ENCODE measurements at places on chromosomes 16 and 17.
A peak's percentile ranks its signal among the peaks of the same experiment; 100 is the strongest.

- no peak overlapping the region for H3K4me3 ChIP-seq
- H3K27me3 ChIP-seq = no peaks in the 10 kb centered on the region
- DNase-seq = no peak
- H3K27ac ChIP-seq = no peak overlapping the region
Measured at GRCh38 chr17:47834756-47835155, 3.3 kb downstream of the LRRC46 start.

DNA sequence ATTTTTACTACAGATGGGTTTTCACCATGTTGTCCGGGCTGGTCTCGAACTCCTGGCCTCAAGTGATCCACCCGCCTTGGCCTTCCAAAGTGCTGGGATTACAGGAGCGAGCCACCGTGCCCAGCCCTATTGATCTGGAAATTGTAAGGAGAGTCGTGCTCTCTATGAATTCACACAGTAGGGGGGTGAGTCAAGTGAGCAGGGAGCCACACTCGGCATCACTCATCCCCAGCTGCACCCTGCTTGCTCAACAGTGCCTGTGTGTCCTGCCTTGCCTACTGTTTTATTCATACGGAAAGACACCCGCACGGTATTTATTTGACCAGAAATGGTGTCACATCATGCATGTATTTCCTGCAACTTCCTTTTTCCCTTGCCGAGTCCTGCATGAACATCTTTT is 157.2 kb upstream of the FOXF1 start:
- peak; percentile 62 for DNase-seq
- H3K4me3 ChIP-seq = no peak overlapping the region
- peaks cover 30% of the 10 kb centered on the region for H3K4me1 ChIP-seq
- no peak overlapping the region for H3K27ac ChIP-seq
- no peaks in the 10 kb centered on the region for H3K36me3 ChIP-seq

- no peaks in the 10 kb centered on the region for H3K36me3 ChIP-seq
- no peak overlapping the region for H3K4me3 ChIP-seq
- H3K4me1 ChIP-seq = no peaks in the 10 kb centered on the region
Measured at GRCh38 chr17:61149862-61150362, 249.7 kb upstream of the TBX2 start.

GRCh38 chr16:19690196-19690595 is 27.8 kb downstream of the KNOP1 start:
- DNase-seq = no peak
- peaks cover 7% of the 10 kb centered on the region for H3K36me3 ChIP-seq
- no peaks in the 10 kb centered on the region for H3K27me3 ChIP-seq

- H3K27ac ChIP-seq = no peak overlapping the region
- H3K36me3 ChIP-seq = no peaks in the 10 kb centered on the region
- H3K27me3 ChIP-seq = no peaks in the 10 kb centered on the region
- H3K4me3 ChIP-seq = no peak overlapping the region
- DNase-seq = no peak
- peaks cover 8% of the 10 kb centered on the region for H3K4me1 ChIP-seq
Measured at GRCh38 chr16:17548825-17549224, 78.1 kb upstream of the XYLT1 start.

GRCh38 chr17:66548158-66548557 is 245.7 kb downstream of the PRKCA start:
- H3K4me3 ChIP-seq = no peak overlapping the region
- no peak for DNase-seq
- H3K36me3 ChIP-seq = no peaks in the 10 kb centered on the region
- no peaks in the 10 kb centered on the region for H3K27me3 ChIP-seq
- H3K27ac ChIP-seq = peak overlapping the region; percentile 93
- H3K4me1 ChIP-seq = peaks cover 44% of the 10 kb centered on the region

- no peaks in the 10 kb centered on the region for H3K27me3 ChIP-seq
- DNase-seq = peak; percentile 59
- H3K4me3 ChIP-seq = no peak overlapping the region
- H3K36me3 ChIP-seq = no peaks in the 10 kb centered on the region
- peaks cover 32% of the 10 kb centered on the region for H3K4me1 ChIP-seq
Measured at GRCh38 chr17:46154151-46154816, 38.9 kb downstream of the KANSL1 start.

GRCh38 chr17:79231766-79232287 is 157.2 kb downstream of the ENGASE start:
- H3K4me1 ChIP-seq = no peaks in the 10 kb centered on the region
- no peaks in the 10 kb centered on the region for H3K36me3 ChIP-seq
- H3K27ac ChIP-seq = no peak overlapping the region
- no peaks in the 10 kb centered on the region for H3K27me3 ChIP-seq

DNA sequence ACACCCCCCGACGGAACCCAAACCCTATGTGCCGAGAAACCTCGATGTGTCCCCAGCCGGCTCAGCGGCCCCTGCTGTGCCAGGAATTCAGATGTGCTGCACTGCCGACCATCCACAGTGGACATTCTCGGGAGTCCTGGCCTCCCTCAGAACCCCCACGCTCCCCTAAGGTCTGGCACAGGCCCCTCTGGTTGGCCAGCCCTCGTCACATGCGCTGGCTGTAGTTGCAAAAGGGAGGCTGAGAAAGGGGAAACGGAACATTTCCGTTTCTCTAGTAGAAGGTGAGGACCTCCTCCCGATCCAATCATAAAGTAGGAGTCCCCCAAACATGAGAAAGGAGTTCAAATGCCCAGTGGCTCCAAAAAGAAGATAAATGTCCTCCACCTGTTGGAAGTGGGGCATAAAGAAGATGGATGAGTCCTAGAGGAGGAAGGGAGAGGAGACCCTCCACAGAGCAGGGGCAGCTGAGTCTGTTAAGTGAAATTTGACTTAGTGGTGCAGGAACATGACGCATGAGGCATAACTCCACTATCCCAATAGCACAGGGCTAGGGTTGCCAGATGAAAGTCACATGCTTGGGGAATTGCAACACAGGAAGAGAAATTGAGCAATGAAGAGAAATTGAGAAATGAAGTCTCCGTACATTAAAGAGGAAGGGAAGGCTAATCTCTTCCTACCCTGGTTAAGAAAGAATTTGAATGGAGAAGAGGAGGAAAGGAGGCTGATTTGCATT is 49.3 kb upstream of the WSB1 start:
- no peaks in the 10 kb centered on the region for H3K4me1 ChIP-seq
- H3K4me3 ChIP-seq = no peak overlapping the region
- no peaks in the 10 kb centered on the region for H3K27me3 ChIP-seq
- H3K36me3 ChIP-seq = no peaks in the 10 kb centered on the region
- no peak overlapping the region for H3K27ac ChIP-seq
- DNase-seq = peak; percentile 88

GRCh38 chr16:66113223-66113622 is 253.3 kb upstream of the CDH5 start:
- H3K36me3 ChIP-seq = no peaks in the 10 kb centered on the region
- no peak for DNase-seq
- H3K4me3 ChIP-seq = no peak overlapping the region
- peaks cover 12% of the 10 kb centered on the region for H3K4me1 ChIP-seq
- H3K27ac ChIP-seq = no peak overlapping the region
- no peaks in the 10 kb centered on the region for H3K27me3 ChIP-seq

- H3K27ac ChIP-seq = peak overlapping the region; percentile 73
- peaks cover 38% of the 10 kb centered on the region for H3K4me1 ChIP-seq
- H3K27me3 ChIP-seq = no peaks in the 10 kb centered on the region
- H3K36me3 ChIP-seq = no peaks in the 10 kb centered on the region
Measured at GRCh38 chr16:81551821-81552304, 107.3 kb downstream of the CMIP start.

DNA sequence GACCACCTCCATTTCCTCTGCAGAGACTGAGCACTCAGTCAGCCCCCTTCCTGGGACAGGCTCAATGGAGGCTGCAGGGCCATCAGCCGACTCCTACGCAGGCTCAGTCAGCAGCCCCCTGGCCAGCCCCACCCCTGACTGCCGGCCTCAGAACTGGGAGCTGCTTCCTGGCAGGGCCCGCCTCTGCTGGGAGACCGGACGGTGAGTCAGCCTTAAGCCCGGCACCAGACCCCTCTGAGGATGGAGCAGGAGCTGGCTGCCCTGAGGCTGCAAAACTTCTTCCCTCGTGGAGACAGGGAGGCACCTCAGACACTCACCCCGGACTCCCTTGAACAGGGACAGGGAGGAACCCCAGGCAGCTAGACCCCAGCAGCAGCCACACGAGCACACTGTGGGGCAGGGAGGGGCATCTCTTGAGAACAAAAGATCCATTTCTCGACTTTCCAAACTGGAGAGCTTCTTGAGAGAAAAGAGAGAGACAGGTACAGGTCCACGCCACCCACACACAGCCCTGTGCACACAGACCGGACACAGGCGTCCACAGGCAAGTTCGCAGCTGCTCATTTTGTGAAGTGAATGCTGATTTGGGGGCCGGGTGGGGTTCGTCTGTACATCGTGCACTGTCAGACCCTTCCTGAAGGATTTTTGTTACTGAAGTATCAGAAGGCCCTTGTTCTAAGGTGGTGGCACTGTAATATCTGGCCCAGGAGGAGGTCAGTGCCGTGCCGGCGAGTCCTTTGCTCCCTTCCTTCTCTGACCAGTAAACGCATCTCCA is 1.3 kb upstream of the TUBB3 start:
- no peaks in the 10 kb centered on the region for H3K36me3 ChIP-seq
- H3K27me3 ChIP-seq = no peaks in the 10 kb centered on the region
- peak overlapping the region; percentile 89 for H3K4me3 ChIP-seq
- H3K4me1 ChIP-seq = peaks cover 50% of the 10 kb centered on the region

GRCh38 chr16:89099905-89100304 is 6.3 kb downstream of the ACSF3 start:
- no peak overlapping the region for H3K4me3 ChIP-seq
- H3K27ac ChIP-seq = no peak overlapping the region
- H3K27me3 ChIP-seq = no peaks in the 10 kb centered on the region
- peaks cover 5% of the 10 kb centered on the region for H3K4me1 ChIP-seq
- DNase-seq = no peak

DNA sequence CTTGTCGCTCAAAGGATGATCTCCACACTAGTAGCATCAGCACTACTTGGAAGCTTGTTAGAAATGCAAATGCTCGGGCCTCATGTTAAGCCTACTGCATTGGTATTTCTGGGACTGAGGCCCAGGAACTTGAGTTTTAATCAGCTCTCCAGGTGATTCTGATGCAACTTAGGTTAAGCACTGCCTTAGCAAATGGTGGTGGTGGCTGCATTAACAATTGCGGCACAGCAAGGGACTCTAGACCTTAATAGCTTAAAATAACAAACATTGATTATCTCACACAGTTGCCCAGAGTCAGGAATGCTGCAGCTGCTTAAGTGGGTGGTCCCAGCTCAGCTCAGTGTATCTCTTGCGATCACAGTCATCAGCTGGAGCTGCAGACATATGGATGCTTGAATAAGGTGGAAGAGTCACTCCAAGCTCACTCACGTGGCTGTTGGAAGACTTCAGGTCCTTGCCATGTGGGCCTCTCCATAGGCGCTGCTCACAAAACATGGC is 25.8 kb downstream of the HS3ST3A1 start:
- H3K27me3 ChIP-seq = no peaks in the 10 kb centered on the region
- H3K4me3 ChIP-seq = no peak overlapping the region
- H3K36me3 ChIP-seq = no peaks in the 10 kb centered on the region

GRCh38 chr17:35056013-35056412 is 7.5 kb downstream of the RFFL start:
- H3K27me3 ChIP-seq = no peaks in the 10 kb centered on the region
- DNase-seq = no peak
- H3K4me1 ChIP-seq = peaks cover 21% of the 10 kb centered on the region
- H3K4me3 ChIP-seq = no peak overlapping the region
- no peak overlapping the region for H3K27ac ChIP-seq

GRCh38 chr17:59371416-59372100 is 40.1 kb downstream of the YPEL2 start:
- no peaks in the 10 kb centered on the region for H3K36me3 ChIP-seq
- H3K4me1 ChIP-seq = peaks cover 53% of the 10 kb centered on the region
- no peaks in the 10 kb centered on the region for H3K27me3 ChIP-seq

GRCh38 chr16:80899809-80900592 is 95.6 kb upstream of the CDYL2 start:
- no peak overlapping the region for H3K27ac ChIP-seq
- H3K36me3 ChIP-seq = no peaks in the 10 kb centered on the region
- H3K27me3 ChIP-seq = no peaks in the 10 kb centered on the region
- H3K4me3 ChIP-seq = no peak overlapping the region
- H3K4me1 ChIP-seq = peaks cover 16% of the 10 kb centered on the region

GRCh38 chr16:50354629-50355456 is 13.9 kb downstream of the BRD7 start:
- H3K4me1 ChIP-seq = no peaks in the 10 kb centered on the region
- H3K27me3 ChIP-seq = no peaks in the 10 kb centered on the region
- H3K4me3 ChIP-seq = no peak overlapping the region
- no peak overlapping the region for H3K27ac ChIP-seq

DNA sequence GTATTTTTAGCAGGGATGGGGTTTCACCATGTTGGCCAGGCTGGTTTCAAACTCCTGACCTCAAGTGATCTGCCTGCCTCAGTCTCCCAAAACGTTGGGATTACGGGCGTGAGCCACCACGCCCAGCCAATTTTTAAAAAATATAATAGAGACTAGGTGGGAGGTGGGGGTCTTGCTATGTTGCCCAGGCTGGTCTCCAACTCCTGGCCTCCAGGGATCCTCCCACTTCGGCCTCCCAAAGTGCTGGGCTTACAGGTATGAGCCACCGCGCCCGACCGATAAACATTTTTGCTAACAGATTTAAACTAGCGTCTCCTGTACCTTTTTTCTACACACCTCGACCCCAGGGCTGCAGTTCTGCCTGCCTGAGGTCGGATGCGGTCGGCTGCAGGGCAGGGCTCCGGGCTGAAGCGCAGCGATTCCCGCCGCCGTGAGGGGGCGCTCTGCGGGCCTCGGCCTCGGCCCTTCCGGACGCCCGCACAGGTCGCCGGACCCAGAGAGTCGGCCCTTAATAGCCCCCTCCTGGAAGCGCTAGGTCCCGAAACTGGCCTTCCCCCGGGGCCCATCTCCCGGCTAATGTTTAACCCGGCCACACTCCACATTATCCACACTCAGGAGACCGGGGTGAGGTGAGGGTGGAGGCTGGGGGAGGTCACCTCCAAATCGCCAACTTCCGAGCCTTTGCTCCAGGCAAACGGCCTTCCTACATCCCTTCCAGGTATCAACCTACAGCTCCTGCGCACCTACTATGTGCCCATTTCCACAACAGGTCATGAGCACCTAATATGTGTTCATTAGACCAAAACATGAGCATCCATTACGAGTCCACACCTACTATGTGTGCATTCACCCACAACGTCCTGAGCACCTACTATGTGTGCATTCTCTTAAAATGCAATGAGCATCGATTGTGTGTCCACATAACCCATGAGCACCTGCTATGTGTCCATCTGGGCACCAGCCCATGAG is 2.0 kb upstream of the GLIS2 start:
- H3K36me3 ChIP-seq = no peaks in the 10 kb centered on the region
- H3K4me3 ChIP-seq = no peak overlapping the region
- H3K27ac ChIP-seq = no peak overlapping the region
- H3K4me1 ChIP-seq = peaks cover 29% of the 10 kb centered on the region
- no peaks in the 10 kb centered on the region for H3K27me3 ChIP-seq

GRCh38 chr16:73840728-73841127 is 455.9 kb upstream of the PSMD7 start:
- no peaks in the 10 kb centered on the region for H3K36me3 ChIP-seq
- DNase-seq = no peak
- no peak overlapping the region for H3K4me3 ChIP-seq
- no peak overlapping the region for H3K27ac ChIP-seq
- no peaks in the 10 kb centered on the region for H3K4me1 ChIP-seq

- no peaks in the 10 kb centered on the region for H3K36me3 ChIP-seq
- no peak overlapping the region for H3K4me3 ChIP-seq
- no peak for DNase-seq
Measured at GRCh38 chr17:48529683-48530009, 1.2 kb downstream of the HOXB1 start.

GRCh38 chr17:38617074-38617860 is 11.5 kb upstream of the SRCIN1 start:
- no peaks in the 10 kb centered on the region for H3K4me1 ChIP-seq
- no peak for DNase-seq
- H3K36me3 ChIP-seq = no peaks in the 10 kb centered on the region
- H3K4me3 ChIP-seq = no peak overlapping the region
